ENCODE measurements at places on chromosomes 5 and 9.

- no peak for DNase-seq
Measured at GRCh38 chr9:138052322-138052615, 174.7 kb downstream of the CACNA1B start.

DNA sequence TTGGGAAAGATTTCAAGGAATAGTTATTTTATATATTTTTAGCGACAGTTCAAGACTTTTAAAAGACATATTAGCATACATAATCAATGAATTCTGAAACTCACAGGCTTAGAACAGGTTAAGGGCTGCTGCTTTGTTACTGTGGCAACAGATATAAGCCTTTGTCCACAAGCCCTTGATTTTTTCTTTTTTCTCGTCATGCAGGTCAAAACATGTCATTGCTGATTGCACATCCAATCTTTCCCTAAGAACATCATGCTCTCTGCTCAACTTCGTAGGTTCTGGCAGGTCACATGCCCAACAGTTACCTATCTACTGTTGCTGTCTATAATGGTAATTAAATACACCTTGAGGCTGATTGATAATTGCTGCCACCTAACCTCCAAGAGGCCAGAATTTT, 172.5 kb upstream of the PTPRD start:
- DNase-seq: no peak

GRCh38 chr5:116273448-116274242, 188.8 kb downstream of the COMMD10 start:
- DNase-seq: no peak

DNA sequence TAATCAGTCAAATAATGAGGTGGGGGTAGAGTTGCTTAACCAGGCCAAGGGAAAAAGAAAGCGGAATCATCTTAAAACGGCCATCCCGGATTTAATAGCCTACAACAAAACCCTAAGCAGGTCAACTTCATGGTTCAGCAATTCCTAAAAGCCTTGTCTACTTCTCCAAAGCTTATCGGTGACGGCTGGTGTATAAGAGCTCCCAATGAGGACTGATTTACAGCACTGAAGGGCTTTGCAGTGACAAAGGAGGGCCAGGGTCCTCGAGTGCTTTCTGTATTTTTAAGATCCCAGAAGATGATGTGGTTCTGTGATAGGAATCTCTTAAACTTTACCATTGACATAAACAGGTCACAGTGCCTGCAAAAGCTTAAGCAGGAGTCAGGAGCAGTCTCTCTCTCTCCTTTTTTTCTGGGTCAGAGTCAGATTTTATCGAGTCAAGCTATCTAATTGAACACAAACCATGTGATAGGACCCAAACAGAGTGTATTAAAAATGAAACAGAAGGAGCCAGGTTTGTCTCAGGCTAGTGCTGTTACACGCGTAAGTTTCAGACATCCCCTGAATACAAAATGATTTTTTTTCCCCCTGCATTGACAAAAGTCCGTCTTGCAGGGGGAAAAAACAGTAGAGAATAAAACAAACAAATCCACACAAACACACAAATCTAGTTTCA, 663.6 kb upstream of the ZNF608 start:
- no peak for DNase-seq

DNA sequence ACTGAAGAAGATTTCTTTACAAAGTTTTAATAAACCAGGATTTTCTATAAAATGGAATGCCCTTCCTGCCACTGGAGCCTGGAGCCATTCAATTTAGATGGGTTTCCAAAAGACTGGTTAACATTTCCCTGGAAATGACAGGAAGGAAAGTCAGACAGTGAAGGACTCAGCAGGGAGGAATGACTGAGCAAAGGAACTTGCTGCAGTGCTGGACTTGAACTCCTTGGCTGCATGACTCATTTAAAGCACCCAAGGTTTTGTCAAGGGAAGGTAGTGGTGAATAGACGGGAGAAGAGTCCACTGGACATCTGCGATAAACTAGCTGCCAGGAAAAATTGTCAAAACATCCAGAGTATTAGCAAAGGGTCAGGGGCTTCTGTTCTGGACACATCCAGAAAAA, 163.8 kb upstream of the SLC28A3 start:
- DNase-seq: no peak

- no peak for DNase-seq
Measured at GRCh38 chr9:76336027-76336426, 58.2 kb downstream of the RFK start.

- no peak for DNase-seq
Measured at GRCh38 chr5:180326989-180327565, 26.1 kb downstream of the GFPT2 start.

- peak; percentile 51 for DNase-seq
Measured at GRCh38 chr5:177471610-177472356, 1.7 kb downstream of the DBN1 start.

DNA sequence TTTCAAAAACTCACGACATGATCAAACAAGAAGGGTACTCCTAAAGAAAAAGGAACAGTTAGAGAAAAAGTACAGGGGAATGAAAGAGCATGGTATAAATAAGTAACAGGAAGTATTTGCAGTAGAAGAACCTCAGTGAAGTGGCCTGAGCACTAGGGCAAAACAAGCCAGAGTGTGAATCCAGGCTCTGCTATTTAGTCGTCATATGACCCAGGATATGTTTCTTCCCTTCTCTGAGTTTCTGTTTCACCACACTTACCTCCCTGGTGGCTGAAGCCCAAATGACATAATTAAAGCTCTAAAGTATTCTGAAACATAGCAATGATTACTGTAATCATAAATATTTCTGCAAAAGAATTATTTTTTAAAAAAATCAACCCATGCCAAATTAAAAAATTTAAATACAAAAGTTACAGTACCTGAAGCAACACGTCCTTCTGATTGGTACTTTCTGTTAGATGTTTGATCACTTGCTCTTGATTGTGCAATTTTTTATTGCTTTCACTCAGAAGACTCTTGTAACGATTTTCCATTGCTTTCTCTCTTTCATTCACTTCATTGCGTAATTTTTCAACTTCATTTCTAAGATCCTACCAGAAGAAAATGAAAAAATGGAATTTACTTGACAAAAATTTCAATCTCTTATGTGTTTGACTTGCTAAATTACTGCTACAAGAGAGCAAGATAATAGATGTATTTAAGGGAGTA, 88.9 kb downstream of the CDK5RAP2 start:
- no peak for DNase-seq

DNA sequence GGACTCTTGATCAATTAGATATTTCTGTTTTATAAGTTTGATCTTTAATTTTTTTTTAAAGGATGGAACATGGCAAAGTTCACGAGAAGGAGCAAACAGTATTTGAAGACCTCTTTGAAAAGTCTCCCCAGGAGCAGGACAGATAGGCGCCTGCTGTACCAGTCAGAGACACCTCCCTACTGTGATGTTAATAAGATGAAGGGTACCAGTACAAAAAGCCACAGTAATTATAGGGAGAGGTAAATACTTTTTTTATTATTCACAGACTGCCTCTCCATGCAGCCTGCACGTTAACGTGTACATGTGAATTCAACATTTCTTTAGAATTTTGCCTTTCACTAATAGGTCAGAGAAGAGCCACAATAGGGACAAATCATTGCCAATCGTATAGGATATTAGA, 146.5 kb upstream of the CDH6 start:
- DNase-seq: no peak

GRCh38 chr5:42784132-42784531, 27.5 kb downstream of the CCDC152 start:
- no peak for DNase-seq

- DNase-seq: no peak
Measured at GRCh38 chr5:80516826-80517225, 28.9 kb downstream of the FAM151B start.

DNA sequence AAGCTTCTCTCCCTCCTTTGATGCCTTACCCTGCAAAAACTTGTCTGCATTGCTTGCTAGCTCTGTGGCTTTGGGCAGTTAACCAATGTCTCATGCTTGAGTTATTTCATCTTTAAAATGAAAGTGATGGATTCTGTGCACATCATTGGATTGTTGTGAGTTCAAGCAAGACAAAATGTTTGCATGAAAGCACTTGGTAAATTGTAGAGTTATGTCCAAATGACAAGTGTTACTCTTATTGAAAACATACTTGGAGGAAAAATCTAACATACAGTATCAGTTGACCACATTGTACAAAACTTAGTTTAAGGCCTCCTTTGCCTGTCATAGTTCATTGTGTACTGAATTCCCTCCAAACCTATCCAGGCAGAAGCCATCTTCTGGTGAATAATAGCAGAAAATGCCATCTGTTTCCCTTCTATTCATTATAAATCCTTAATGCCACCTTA, 30.0 kb downstream of the TGFBR1 start:
- no peak for DNase-seq

DNA sequence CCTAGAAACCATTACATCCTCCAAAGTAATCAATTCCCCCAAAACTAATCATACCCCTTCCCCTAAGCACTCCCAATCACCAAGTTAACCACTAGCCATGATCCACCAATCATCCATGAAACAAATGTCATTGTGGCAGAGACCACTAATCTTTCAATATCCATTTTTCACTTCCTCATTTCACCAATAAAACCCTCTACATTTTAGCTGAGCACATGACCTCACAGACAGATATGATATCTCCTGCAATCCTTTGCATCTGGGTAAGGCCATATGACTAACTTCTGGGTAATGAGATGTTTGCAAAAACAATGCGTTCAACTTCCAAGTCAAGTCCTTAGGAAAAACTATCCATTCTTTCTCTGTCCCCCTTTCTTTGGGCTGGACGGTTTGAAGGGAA, 20.7 kb downstream of the OR2S2 start:
- DNase-seq: no peak

GRCh38 chr9:107049046-107049802, 186.3 kb downstream of the ZNF462 start:
- DNase-seq: no peak
